ENCODE measurements at places on chromosomes 16 and 17.

- no peak for DNase-seq
These were observed 389.4 kb downstream of the CPPED1 start for GRCh38 chr16:12414281-12414680.

GRCh38 chr16:66605177-66605978, 874 bp downstream of the CMTM3 start:
- DNase-seq: peak; percentile 40

DNA sequence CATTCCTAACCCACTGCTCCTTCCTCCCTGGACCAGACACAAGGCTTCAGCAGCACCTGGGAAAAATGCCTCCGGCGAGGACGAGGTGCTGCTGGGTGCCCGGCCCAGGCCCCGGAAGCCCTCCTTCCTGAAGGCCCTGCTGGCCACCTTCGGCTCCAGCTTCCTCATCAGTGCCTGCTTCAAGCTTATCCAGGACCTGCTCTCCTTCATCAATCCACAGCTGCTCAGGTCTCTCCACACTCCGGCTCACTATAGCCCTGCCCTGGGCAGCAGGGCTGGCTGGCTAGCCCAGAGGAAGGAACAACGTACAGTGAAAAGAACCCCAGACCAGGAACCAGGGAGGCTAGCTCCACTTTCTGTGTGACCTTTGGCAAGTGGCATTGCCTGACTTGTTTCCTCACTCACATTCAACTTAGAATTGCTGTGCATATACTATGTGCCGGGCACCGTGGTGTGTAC, 26.2 kb downstream of the ABCC3 start:
- no peak for DNase-seq

DNA sequence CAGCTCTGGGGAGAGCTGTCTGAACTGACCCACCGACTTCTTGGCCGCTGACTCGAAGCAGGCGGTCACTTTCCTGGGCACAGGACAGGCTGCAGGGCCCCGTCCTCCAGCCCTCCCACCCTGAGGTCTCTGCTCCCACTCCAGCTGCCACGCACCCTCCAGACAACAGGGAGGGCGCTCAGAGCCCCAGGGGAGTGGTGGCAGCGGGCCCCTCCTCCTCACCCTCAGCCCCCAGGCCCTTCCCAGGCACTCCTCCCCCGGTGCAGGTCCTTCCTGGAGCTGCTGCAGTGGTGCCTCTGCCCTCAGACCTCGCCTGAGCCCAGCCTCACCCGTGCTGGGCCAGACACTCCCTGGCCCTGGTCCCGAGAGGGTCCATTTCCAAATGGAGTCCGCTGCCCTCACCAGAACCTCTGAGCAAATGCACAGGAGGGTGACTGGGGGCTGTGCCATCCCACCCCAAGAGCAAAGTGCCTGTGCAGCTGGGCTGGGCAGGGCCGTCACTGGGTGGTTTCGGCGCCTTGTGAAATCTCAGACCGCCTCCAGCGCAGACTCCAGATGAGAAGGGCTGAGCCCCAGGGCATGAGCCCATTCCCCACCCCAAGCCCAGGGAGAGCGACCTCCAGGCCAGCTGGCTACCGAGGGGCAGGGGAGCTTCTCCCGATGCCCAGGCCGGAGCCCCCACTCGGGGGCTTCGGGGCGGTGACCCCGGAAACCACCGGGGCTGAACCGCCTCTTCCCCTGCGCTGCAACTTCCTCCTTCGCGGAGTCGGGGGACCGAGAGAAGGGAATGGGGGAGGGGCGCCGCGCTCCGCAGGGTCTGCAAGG, 717 bp downstream of the CYBA start:
- DNase-seq: no peak

- DNase-seq: no peak
These were observed 91.9 kb downstream of the ABCC1 start for GRCh38 chr16:16041196-16041892.

GRCh38 chr17:77821114-77821513, 137.4 kb upstream of the TNRC6C start:
- DNase-seq: no peak

DNA sequence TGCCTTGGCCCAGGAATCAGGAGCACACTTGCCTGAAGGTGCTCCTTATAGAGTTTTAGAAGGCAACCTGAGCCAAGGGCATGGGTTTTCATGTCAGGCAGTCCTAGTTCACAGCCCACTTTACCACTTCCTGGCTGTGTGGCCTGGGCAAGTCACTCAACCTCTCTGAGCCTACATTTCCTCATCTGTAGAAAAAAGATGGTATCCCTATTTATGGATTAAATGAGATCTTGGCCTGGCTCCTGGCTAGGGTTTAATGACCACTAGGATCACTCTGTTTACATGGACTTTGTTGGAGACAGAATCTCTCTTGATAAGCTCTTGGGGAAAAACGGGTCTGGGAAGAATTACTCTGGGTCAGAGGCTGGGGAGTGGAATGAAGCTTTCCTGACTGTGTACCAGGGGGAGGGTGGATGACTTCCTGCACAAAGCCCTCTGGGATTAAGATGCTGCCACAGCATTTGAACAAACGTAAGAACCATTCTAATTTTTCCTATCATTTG, 2.3 kb downstream of the MT2A start:
- DNase-seq: peak; percentile 73

DNA sequence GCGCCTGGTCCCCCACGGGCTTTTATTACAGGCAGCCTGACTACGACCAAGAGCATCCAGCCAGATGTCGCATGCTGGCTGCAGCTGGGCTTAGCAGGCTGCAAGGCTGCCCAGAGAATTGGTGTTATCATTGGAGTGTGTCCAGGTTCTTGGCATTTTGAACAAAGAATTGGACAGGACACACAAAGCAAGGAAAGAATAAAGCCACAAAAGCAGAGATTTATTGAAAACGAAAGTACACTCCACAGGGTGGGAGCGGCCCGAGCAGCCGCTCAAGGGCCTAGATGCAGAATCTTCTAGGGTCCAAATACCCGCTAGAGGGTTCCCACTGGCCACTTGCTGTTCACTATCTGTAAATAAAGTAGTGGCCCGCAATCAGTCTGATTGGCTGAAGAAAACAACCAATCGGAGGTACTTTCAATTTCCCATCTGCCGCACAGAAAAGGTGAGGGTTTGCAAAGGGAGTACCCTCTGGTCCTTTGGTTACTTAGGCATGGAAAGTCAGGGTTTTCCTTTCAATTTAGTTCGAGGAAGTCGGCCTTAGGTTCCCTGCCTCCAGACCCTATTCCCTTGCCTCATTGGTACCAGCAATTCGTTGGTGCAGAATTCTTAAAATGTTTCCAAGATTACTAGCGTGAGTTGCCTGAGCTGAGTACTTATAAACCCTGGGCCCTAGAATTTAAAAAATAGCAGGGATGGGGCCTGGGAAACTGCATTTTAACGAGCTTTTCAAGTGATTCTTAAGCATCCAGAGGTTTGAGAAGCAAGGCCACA, 38.5 kb upstream of the CNEP1R1 start:
- peak; percentile 18 for DNase-seq

DNA sequence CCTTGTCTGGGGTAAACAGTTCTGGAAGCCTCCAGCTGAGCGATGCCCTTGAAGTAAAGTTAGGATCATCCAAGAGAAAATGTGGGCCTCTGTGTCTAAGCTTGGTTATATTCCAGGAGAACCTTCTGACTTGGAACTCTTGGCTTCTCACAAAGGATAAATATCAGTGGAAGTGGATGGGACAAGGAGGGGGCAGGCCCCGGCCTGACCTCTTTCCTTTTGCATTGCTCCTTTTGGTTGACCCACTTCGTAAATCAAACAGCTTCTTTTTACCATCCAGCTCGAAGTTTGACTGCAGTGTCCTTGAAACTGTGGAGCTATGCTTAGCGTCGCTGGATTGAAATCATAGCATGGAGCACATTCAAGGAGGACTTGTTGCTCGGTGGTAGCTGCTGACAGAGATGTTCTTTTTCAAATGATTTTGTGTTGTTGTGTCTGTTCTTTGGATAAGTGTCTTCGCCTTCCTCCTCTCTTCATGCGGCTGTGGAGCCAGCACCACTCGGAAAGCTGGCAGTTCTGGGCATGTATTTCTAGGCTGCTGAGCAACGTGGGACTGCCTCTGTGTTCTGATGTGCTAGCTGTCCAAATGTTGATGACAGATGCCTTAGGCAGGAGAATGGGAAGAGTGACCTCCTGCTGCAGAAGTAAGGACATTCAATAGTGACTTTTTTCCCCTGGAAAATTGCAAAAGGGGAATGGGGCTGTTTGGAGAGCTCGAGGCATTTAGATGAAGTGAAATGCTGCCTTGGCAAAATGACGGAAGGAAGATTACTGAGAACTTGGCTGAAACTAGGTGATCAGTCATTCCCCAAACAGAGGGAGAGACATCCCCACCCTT, 4.5 kb downstream of the MINK1 start:
- no peak for DNase-seq

DNA sequence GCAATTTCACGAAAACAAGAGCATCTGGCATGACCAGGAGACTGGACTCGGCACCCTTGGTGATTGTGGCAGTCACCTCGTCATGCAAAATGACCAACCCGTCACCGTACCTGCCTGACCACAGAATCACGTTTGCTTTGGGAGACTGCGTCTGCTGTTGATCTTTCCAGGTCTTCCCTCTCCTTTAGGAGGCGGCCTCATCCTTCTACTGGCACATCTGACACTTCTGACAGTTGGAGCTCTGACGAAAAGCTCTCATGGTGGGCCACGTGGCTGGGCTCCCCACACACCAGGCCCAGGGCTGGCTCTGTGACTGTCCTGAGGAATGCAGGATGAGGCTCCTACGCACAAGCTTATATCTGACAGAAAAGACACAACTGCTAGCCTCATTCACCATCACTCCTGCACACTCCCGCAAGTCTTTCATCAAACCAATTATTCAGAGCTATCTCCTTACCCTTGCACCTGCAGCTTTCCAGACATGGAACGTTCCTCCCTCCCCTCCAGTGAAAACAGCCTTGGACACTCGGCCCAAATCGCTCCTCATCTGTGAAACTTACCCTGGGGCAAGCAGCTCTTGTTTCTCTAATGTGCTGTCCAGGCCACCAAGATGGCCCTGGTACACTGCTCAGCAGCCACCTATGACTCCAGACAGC, 3.6 kb downstream of the TRAP1 start:
- no peak for DNase-seq

DNA sequence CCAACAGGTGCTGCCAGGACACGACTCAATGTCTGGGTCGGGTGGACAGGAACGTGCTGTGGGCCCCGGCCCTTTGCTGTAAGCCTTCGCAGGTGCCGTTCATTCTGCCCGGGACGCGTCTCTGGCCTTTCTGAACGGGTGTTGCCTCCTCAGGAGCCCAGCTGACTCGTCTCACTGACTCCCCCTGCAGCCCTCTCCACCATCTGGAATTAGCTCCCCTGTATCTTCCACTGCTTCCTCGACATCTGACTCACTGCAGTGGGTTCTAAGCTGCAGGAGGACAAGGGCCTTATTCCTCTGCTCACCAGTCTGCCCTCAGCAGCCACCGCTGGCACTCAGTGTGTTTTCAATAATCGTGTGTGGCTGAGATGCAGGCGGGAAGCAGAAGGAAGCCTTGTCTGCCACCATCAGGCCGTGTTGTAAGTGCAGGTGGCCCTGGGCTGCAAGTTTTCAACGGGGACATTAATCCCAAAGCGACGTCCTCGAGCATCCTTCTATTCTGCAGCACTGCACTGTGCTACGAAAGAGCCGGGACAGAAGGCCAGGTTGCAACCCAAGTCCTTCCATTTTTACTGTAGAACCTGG, 256.2 kb downstream of the FOXL1 start:
- peak; percentile 71 for DNase-seq

DNA sequence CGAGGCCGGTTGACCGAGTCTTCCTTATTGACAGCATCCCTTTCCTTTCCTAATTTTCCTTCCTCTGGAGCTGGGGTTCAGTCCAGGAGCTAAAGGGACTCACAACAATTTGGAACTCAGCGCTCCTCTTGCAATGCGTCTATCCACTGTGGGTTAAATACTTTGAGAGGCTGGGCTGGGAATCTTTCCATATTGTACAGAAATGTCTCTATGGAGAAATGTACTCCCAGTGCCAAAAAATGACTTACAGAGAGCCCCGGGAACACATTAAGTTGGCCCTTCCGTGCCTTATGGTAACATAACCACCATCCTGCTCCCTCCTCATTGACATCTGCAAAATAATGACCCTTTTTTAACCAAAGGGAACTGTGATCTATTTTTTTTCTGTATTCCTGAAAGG, 192.8 kb downstream of the FTO start:
- DNase-seq: no peak

- DNase-seq: peak; percentile 84
These were observed 76.4 kb downstream of the KCNJ12 start for GRCh38 chr17:21452377-21453143.

GRCh38 chr17:64920026-64920418, 744 bp upstream of the LRRC37A3 start:
- DNase-seq: peak; percentile 11

DNA sequence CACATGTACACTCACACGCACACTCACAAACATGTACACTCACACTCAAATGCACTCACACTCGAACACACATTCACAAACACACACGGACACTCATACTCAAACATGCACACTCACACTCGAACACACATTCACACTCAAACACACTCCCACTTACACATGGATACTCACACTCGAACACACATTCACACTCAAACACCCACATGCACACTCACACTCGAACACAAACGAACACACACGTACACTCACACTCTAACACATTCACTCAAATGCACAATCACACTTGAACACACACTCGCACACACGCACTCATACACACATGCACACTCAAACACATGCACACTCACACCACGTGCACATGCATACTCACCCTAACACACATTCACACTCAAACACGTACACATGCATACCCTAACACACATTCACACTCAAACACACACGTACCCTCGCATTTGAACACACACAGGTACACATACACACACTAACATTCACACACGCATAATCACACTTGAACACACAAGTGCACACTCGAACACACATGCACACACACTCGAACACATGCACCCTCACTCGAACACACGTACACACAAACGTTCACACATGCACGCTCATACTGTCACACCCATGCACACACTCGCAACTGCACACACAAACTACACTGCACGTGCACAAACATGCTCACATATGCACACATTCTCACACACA, 41.8 kb downstream of the CFAP20 start:
- no peak for DNase-seq

DNA sequence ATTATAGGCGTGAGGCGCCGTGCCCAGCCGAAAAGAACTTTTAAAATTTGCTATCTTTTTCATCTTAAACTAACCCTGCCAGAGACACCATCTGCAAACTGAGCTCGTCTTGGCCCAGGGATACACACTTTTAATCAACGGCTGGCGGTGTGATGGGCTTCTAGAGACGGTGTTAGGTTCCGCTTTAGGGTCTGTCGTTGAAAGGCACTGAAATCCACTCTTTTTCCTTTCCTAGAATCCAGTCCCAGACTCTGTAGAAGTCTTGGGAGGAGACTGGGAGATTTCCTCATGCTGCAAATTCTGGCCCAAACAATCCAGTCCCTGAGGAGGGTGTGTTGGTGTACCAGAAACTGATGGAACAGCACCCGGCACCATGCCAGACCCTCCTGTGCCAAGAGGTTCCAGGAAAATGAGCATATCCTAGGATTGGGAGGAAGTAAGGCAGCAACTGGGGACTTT, 52.0 kb upstream of the TEX2 start:
- peak; percentile 94 for DNase-seq

Measured in fibroblast of mammary gland (primary cell).